ENCODE measurements at places on chromosomes 5 and 9. TPM values are rescaled to one million over a fixed set of nuclear protein-coding genes. Genes with fewer than 3 reads are reported as not detected.

The TAF11L5 gene
- not detected for total RNA-seq

DNA sequence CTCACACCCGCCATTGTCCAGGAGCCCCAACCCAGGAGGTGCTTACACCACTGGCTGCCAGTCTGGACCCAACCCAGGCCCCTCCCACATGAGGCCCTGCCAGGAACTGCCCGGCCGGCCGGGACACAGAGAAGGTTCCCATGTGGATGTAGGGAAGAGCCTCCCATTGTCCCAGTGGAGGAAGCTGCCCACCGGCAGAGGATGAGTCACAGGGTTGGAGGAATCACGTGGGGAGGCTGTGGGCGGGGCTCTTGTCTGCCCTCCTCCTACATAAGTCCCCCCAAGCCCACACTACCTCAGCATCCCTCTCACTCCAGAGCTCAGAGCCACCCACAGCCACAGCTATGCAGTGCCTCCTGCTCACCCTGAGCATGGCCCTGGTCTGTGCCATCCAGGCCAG is 26.1 kb downstream of the PAEP start:
- no peak for DNase-seq

GRCh38 chr9:28899267-28899666 is 1326.0 kb upstream of the C9orf72 start:
- no peak for DNase-seq

- peak; percentile 10 for DNase-seq
These were observed 23.9 kb downstream of the GOLM1 start for GRCh38 chr9:86075132-86076109.

DNA sequence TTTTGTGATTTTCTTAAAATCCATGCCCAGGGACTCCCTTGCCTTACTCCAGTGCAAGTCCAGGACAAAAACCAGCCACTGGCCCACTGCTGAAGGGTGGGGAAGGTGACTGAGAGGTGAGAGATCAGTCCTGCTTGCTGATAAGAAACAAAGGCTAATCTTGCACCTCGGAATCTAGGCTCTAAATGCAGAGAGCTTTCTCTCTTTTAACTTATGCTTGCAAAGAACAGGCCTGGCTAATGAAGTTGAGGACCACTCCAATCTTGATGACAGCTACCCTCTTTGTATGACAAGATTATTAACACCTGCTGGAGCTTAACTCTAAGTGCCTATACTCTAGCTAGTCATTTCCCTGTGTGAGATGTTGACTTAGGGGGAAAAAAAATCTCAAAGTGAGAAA is 8.8 kb downstream of the TLE1 start:
- no peak for DNase-seq

GRCh38 chr5:37882636-37883035 is 42.8 kb upstream of the GDNF start:
- DNase-seq, result no peak

DNA sequence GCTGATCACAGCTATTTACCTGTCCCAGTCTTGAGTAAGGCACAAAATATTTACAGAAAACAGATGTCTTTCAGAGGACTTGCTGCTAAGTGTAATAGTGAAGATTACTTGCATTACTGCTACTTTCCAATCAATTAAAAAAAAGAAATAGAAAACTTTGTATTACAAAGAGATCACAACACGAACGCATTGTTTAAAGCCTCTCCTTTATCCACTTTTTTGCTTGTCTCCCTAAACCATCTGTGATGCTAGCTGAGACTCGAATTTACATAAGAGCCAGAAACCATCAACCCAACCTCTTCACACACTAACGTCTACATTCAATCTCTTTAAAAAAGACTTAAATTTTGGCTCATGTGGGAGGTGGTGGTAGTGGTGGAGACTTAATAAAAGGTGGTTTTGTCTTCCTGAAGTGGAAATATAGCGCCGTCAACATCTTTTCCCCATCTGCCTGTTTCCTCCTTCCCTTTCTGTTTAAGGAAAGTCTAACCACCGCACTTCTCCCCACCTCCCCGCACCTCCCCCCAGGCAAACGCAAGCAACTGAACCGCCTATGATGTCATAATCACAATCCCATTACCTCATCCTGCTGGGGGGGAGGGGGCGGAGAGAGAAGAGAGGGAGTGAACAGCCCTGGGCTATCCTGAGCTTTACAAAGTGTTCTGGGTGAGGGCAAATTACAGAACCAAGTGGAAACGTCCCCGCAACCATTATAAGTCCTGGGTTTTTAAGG is 948 bp upstream of the FAM53C start:
- peak; percentile 83 for DNase-seq

The TBC1D2 gene
- 2.5 TPM for total RNA-seq

GRCh38 chr9:126965541-126966428 is 51.2 kb downstream of the RALGPS1 start:
- peak; percentile 60 for DNase-seq

The FAM169A gene
- 10.7 TPM for total RNA-seq

GRCh38 chr9:128550770-128551656 is 1.4 kb upstream of the SPTAN1 start:
- peak; percentile 23 for DNase-seq

The PAM gene
- total RNA-seq, result 37.6 TPM

The MZB1 gene
- total RNA-seq, result 2.0 TPM

The MEIKIN gene
- total RNA-seq, result 1.9 TPM

Data from activated naive CD4-positive, alpha-beta T cell treated with anti-CD3 and anti-CD28 coated beads for 36 hours (primary cell).